CD8-positive, alpha-beta T cell (primary cell): ENCODE measurements at places on chromosomes 13 and 19. TPM values are rescaled to one million over a fixed set of nuclear protein-coding genes. Genes with fewer than 3 reads are reported as not detected.

SIGLEC11 gene
- total RNA-seq: not detected

MPHOSPH8 gene
- 32.9 TPM for total RNA-seq

ZNF536 gene
- total RNA-seq: not detected

NLRP7 gene
- not detected for total RNA-seq
